ENCODE measurements at places on chromosomes 5 and 9.

GRCh38 chr5:67806654-67807438 lies 408.7 kb upstream of the PIK3R1 start:
- DNase-seq: no peak

DNA sequence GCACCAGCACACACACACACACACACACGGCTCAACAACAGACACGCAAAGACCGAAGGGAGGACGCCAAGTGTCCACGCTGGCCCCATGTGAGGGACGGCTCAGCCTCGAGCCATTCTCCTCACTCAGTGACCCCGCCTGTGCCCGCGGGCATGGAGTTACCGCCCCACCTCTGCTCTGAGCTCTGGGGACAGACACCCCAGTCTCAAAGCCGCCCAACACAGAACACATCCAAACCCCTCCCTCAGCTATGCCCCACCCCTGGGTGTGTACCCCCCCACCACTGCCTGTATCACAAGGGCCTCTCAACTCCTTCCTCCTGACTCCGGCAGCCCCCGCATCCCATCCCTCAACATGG lies 81.2 kb downstream of the CAMSAP1 start:
- no peak for DNase-seq

GRCh38 chr9:122845116-122845515 lies 16.7 kb upstream of the PDCL start:
- no peak for DNase-seq

DNA sequence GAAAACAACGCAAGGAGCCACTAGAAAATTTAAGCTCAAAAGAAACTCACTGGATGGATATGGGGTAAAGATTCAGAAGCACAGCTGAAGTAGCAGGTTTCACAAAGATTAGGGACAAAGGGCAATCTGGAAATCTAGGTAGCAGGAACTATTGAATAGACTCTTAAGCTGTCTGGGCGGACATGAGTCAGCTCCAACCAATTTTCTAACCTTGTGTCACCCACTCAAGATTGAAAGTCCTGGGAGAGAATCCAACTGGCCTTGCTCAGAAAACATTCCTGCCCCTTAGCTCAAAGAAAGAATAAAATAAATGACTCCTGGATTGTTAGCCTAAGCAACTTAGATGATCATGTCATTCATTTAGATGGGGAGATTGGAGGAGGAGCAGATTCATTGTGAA lies 69.2 kb downstream of the STK32A start:
- DNase-seq: no peak

- DNase-seq: no peak
Observed at GRCh38 chr5:171661143-171661542, 124.5 kb upstream of the SMIM23 start.

- no peak for DNase-seq
Observed at GRCh38 chr9:84230355-84231145, 110.0 kb downstream of the SLC28A3 start.

DNA sequence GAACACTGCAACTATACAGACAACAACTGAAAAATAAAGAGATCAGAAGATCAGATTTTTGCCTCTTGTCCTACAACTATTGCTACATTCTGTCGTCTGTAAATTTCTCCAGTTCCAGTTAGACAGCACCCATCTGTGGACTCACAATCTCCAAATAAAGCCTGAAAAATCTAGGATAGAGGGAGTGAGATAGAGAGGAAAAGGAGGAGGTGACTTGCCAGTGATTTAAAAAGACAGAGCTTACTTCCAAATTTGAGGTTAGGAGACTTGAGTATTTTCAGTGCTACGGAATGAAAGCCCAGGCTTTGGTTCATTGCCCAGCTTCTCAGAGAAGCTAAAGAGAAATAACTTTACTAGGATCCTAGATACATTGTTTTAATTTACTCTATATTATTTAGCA lies 63.6 kb downstream of the PTCD2 start:
- no peak for DNase-seq

Data from uterus (tissue), 4 donors.